ENCODE measurements at places on chromosomes 2 and 18. TPM values are rescaled to one million over a fixed set of nuclear protein-coding genes. Genes with fewer than 3 reads are reported as not detected.

- no peak overlapping the region for H3K27ac ChIP-seq
- no peaks in the 10 kb centered on the region for H3K27me3 ChIP-seq
- H3K36me3 ChIP-seq: no peaks in the 10 kb centered on the region
- no peak for DNase-seq
- no peaks in the 10 kb centered on the region for H3K4me1 ChIP-seq
Measured at GRCh38 chr2:160794926-160795325, 301.3 kb upstream of the RBMS1 start.

DNA sequence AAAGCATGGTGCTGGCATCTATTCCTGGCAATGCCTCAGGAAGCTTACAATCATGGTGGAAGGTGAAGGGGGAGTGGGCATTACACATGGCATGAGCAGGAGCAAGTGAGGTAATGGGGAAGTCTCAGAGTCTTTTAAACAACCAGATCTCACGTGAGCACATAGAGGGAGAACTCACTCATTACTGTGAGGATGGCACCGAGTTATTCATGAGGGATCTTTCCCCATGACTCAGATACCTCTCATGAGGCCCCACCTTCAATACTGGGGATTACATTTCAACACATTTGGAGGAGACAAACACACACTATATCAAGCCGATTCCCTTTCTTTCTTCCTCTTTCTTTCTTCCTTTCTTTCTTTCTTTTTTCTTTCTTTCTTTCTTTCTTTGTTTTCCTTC, 47.9 kb upstream of the FANCL start:
- no peak overlapping the region for H3K27ac ChIP-seq
- DNase-seq: peak; percentile 81
- no peak overlapping the region for H3K4me3 ChIP-seq
- H3K27me3 ChIP-seq: no peaks in the 10 kb centered on the region
- H3K4me1 ChIP-seq: 0 out of 2 replicates have a peak, but pooled peaks cover 3% of the 10 kb centered on the region
- no peaks in the 10 kb centered on the region for H3K36me3 ChIP-seq

GRCh38 chr2:181152701-181153100, 172.3 kb downstream of the UBE2E3 start:
- peaks cover 13% of the 10 kb centered on the region for H3K4me1 ChIP-seq
- no peak for DNase-seq
- no peaks in the 10 kb centered on the region for H3K36me3 ChIP-seq
- no peak overlapping the region for H3K4me3 ChIP-seq

DNA sequence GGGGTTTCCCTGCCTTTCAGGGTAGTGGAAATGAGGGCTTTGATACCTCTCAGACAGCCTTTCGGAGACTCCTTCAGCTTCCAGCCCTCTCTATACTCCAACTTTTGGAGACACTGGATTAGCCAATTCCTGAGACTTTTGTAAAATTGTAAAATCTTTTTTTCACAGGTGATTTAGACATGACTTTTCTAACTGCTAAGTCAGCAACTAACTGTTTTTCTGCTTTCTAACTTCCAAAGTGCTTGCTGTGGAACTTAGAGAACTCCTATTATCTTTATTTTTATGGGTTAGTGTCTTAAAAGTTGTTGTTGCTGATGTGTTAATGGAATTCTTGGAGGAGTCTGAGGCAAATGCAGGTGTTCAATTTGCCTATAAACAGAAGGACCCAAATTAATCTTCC, 616.7 kb upstream of the ID2 start:
- no peak for DNase-seq
- H3K4me1 ChIP-seq: no peaks in the 10 kb centered on the region
- H3K36me3 ChIP-seq: no peaks in the 10 kb centered on the region
- no peak overlapping the region for H3K27ac ChIP-seq

GRCh38 chr2:59726228-59727120, 827.0 kb downstream of the BCL11A start:
- no peaks in the 10 kb centered on the region for H3K36me3 ChIP-seq
- no peak for DNase-seq
- no peaks in the 10 kb centered on the region for H3K27me3 ChIP-seq

- no peaks in the 10 kb centered on the region for H3K36me3 ChIP-seq
- H3K27me3 ChIP-seq: no peaks in the 10 kb centered on the region
- DNase-seq: no peak
Measured at GRCh38 chr2:28822036-28822435, 11.4 kb downstream of the SPDYA start.

GRCh38 chr18:56574861-56575260, 63.5 kb downstream of the TXNL1 start:
- H3K27ac ChIP-seq: no peak overlapping the region
- H3K27me3 ChIP-seq: no peaks in the 10 kb centered on the region
- no peak for DNase-seq
- no peaks in the 10 kb centered on the region for H3K36me3 ChIP-seq

GRCh38 chr18:21826641-21827302, 86.2 kb downstream of the MIB1 start:
- no peaks in the 10 kb centered on the region for H3K27me3 ChIP-seq
- H3K36me3 ChIP-seq: no peaks in the 10 kb centered on the region
- H3K4me1 ChIP-seq: peaks cover 22% of the 10 kb centered on the region
- no peak for DNase-seq

GRCh38 chr2:20575414-20575813, 75.5 kb downstream of the HS1BP3 start:
- H3K4me1 ChIP-seq: peaks cover 38% of the 10 kb centered on the region
- H3K27me3 ChIP-seq: no peaks in the 10 kb centered on the region
- no peak overlapping the region for H3K4me3 ChIP-seq
- H3K27ac ChIP-seq: no peak overlapping the region
- no peaks in the 10 kb centered on the region for H3K36me3 ChIP-seq

DNA sequence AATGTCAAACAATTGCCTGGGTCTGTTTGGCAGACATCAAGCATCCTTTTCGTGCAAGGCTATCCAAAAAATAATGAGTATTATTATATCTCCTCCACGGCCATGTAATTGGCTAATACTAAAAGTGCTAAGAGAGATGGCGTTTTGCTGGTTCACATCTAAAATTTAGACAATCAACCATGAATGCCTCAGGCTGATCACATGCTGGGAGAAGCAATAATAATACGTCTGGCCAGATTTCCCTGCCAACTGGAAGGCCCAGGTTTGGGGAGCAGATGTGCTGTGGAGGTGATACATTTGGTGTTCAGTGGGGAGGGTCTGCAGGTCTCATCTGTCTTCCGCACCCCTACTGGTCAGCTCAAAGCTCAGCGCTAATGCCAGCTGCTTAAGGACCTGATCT, 60.3 kb upstream of the CREB1 start:
- H3K4me1 ChIP-seq: peaks cover 50% of the 10 kb centered on the region
- no peak for DNase-seq
- H3K36me3 ChIP-seq: no peaks in the 10 kb centered on the region
- no peaks in the 10 kb centered on the region for H3K27me3 ChIP-seq

DNA sequence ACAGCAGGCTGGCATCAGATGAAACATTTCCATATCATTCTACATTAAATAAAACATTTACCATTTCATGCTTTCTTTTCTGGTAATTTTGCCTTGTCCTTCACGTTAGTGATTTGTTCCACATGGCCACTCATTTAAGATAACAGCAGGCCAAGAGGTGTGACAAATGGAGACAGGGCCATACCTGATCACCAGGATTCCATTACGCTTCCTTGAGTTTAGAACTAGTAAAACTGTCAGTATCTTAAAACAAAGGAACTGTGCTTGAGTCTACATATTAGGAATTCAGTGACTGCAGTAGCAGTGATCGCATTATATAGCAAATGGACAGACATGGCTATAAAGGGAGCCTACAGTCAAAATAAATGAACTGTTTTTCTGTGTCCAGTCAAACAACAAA, 155.1 kb upstream of the FSHR start:
- no peak for DNase-seq
- no peak overlapping the region for H3K27ac ChIP-seq
- no peak overlapping the region for H3K4me3 ChIP-seq
- no peaks in the 10 kb centered on the region for H3K4me1 ChIP-seq

NGEF gene
- total RNA-seq: not detected

IL1F10 gene
- not detected for total RNA-seq

SERPINB3 gene
- not detected for total RNA-seq

SERPINB10 gene
- total RNA-seq: not detected

FHL2 gene
- total RNA-seq: 404 TPM

CPLX4 gene
- not detected for total RNA-seq

POTEJ gene
- total RNA-seq: not detected

TRIM43 gene
- not detected for total RNA-seq

SOX11 gene
- total RNA-seq: under 0.01 TPM

RAPH1 gene
- 144 TPM for total RNA-seq

PROKR1 gene
- total RNA-seq: 0.11 TPM
